ENCODE measurements at places on chromosomes 12 and 14.

DNA sequence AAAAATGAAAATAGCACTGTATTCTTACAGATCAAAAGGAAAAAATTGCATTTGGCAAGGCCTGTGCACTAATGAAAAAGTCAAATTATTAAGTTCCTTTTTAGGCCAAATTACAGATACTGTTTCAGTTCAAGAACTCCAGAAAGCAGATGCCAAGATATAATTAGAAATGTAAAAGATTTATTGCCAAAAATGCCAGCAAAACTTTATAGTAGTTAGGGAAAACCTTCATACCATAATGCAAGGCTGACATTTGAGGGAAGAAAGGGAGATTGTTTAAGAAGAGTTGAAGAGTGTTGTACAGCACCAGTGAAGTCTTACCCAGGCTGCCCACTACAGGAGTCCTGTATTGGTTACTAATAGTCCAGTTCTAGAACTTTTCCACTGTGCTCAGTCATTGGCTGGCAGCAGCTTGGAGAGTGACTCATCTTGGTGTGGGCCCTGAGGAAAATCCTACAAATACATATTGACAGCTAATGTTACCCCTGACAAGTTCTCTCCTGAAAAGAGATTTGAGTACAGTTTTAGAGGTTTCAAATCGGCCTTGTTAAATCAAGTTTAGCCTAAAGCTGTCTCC, 600.4 kb downstream of the C12orf50 start:
- DNase-seq, result no peak

- DNase-seq, result peak; percentile 83
These were observed 7.4 kb downstream of the RAN start for GRCh38 chr12:130879212-130879686.

GRCh38 chr12:112352921-112353320, 29.3 kb downstream of the HECTD4 start:
- DNase-seq, result no peak

DNA sequence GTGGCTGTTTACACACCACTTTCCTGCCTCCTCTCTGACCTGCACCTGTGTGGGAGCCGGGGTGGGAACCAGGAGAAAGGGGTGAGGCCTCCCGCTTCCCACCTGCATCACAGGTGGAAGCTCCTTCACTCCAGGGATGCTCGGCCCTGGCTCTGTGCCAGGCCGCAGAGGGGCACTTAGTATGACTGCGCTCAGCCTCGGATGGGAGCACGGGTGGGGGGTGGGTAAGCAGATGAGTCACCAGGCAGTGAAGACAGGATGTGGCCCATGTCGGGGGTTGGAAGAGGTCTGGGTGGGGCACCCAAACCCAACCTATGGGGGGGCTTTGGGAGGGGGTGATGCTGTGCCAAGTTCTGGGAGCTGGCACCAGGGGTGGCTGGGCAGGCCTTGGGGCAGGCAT, 7.4 kb upstream of the CYP46A1 start:
- DNase-seq, result no peak

DNA sequence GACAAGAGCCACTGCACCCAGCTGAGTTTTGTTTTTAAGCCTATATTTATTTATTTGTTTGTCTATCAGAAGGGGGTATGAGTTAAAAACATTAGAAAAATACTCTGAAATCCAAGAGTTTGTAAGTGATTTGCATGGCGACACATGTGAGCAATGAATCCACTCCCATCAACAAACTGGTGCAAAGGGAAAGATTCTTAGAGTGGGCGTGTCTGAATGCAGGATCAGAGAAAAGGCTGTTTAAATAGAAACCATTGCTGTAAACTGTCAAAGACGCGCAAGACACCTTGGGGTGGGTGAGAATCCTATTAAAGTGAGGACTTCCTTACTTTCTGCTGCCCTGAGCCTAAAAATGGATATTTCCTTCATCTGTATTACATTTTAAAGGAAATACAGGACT, 51.9 kb downstream of the ZFYVE26 start:
- DNase-seq, result no peak

- no peak for DNase-seq
These were observed 170.5 kb downstream of the NDUFA12 start for GRCh38 chr12:94832780-94833681.

DNA sequence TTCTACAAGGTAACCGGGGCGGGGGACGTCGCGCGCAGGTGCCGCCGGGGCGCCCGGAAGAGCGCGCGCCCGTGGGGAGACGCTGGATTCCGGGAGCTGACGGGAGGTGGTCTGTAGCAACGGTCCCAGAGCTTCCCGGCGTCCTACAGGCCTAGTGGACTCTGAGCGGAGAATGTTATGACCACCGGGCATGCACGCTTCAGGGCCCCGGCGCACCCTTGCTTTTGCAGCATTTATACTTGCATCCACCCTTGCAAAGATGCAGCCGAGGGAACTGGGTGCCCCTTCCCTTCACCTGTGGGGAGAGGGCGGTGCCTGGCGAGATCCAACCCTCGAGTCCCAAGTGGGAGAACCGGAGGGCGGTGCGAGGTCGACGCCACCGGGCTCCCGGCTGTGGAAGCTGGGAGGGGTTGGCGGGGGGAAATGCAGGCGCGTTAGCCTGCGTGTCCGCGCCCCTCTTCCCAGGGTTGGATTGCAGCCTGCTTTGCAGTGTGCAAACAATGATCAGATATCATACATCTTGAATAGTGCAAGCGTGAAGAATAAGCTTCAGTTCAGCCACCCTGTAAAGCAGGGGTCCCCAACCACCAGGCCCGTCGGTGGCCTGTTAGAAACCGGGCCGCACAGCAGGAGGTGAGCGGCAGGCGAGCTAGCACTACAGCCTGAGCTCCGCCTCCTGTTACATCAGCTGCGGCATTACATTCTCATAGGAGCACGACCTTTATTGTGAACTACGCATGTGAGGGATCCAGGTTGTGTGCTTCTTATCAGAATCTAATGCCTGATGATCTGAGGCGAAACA, 576 bp downstream of the ERP29 start:
- DNase-seq, result peak; percentile 87

DNA sequence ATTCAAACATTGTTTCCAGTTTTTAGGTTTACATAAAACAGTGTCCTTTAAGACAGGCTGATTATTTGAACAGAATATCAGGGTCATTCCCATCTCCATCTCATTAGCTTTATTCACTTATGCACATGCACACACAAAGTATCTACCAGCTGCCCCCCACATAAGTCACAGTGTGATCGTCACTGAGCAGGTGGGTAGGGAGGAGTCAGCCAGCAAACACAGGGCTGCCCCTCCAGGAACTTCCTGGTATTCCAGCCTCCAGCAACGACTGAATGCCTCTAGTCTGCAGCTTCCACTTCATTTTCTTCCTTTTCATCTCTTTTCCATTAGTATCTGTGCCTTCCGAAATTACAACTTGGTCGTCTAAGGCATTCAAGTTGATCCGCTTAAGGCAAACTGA, 48.8 kb upstream of the FOXN3 start:
- DNase-seq, result no peak

- DNase-seq, result peak; percentile 79
These were observed 86.5 kb upstream of the CEP83 start for GRCh38 chr12:94545935-94546771.

- DNase-seq, result no peak
These were observed 23.1 kb upstream of the C14orf180 start for GRCh38 chr14:104556256-104557021.

DNA sequence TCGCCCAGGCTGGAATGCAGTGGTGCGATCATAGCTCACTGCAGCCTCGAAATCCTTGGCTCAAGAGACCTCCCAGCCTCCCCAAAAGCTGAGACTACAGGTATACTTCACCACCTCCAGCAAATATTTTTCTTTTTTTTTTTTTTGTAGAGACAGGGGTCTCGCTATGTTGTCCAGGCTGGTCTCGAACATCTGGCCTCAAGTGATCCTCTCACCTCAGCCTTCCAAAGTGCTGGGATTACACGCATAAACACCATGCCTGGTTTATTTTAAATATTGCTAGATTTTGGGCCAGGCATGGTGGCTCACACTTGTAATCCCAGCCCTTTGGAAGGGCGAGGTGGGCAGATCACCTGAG, 26.7 kb upstream of the UBC start:
- DNase-seq, result no peak

GRCh38 chr14:42140831-42141279, 534.2 kb downstream of the LRFN5 start:
- no peak for DNase-seq

DNA sequence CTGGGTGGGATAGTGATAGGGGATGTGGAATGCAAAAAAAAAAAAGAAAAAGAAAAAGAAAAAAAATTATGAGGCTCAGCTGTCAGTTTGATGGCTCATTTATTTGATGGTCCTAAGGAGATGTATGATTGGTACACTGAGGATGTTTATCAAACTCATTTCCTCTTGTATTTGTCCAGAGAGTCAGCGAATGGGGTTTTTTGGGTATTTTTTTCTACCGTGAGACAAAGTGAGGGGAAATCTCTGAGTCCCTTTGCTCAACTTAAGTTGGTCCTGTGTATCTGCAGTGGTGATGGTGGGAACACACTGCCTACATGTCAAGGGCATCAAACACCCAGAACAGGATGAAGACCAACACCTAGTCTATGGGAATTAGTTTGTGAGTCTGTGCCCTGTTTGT, 176.9 kb upstream of the HIF1A start:
- DNase-seq, result peak; percentile 67

- peak; percentile 34 for DNase-seq
These were observed 1104.3 kb downstream of the BCL11B start for GRCh38 chr14:98167705-98168104.

- no peak for DNase-seq
These were observed 194.5 kb upstream of the RGS6 start for GRCh38 chr14:71737760-71738159.

GRCh38 chr12:60539592-60539991, 943.8 kb downstream of the SLC16A7 start:
- peak; percentile 47 for DNase-seq

DNA sequence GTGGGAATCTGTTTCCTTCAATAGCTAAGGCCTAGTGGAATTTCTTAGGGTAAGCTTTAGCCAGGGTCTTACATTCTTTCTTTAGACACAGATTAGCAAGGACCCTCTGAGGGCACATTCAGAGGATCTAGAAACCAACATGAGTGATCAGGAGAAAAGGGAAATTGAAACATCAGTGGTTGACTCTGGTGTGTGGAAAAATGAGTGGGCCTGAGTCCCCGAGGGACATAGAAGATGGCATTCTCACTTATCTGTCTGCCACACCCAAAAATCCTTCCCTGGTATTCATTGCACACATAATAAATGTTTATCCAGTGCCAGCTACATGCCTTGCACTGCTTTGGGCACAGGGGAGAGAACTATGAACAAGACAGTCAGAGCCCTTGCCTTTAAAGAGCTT, 82.9 kb downstream of the SSPN start:
- DNase-seq, result no peak

- DNase-seq, result no peak
These were observed 65.5 kb upstream of the MYF6 start for GRCh38 chr12:80641936-80642335.

DNA sequence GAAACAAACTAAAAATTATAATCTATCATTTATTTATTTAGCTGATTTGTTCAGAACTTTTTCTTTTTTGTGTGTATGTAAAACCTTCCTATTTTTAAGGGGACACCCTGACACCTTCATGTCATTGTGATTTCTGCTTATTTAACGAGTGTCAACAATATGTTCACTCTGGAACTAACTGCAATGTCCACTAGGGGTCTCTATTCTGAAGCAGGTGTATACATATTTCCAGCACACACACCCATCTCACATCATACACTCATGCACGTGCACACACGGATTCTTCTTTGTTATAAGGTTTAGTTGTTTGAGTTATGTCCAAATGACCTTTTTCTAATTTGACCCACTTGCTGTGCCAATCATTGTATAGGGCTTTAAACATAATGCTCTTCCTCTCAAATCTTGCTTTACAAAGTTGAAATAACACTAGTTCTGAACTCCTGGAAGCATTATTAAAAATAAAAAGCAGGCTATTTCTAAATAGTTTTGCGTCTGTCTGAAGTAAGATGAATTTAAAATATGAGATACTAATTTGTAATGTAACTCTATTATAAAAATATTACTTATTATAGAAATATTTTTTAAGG, 15.5 kb downstream of the E2F7 start:
- peak; percentile 80 for DNase-seq

DNA sequence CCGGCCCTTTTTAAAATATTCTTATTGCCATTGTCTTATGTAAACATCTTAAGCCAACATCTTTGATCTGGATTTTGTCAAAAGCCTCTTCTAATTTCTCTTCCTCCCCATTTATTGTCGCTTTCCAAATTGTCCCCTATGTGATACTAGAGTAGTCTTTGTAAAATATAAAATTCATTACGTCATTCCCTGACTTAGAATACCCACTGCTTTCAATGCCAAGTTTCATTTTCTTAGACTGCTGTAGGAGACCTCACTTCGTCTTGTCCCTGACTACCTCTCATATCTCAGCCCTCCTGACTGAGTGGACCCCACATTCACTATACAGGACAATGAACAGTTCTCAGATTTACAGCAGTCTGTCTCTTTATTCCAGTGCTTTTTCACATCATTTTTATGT, 633.9 kb upstream of the LMO3 start:
- DNase-seq, result no peak

DNA sequence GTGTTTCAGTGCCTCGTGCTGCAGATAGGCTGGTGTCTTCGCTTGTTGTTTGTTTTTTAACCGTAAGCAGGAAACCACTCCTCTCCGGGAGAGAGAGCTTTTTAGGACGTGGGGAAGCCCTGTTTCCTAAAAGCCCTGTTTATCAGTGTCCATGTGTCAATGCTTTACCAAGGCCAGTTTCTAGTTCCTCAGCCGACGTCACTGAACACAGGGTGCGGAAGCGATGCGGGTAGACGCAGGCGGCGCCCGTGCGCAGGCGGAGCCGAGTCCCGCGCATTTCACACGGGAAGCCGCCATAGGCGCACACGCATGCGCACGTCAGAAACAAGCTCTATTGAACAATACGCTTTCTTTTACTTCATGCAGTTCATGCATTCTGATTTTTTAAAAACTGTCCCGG, 79.8 kb downstream of the GLT1D1 start:
- no peak for DNase-seq

DNA sequence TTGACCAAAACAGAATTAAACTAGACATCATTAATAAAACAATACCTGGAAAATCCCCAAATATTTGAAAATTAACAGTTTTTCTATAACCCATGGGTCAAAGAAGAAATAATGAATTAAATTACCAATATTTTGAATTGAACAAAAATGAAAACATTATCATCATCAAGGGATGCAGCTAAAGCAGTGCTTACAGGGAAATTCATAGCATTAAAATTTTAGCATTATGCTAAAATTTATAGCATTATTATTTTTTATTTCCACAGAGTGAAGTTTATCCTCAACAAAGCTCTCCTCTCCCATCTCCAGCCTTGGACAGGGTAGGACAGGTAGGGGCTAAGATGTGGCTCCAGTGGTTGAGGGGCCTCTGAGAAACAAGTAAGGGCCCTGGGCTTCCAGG, 19.3 kb upstream of the M6PR start:
- no peak for DNase-seq
